ENCODE measurements at places on chromosomes 1 and 21.

GRCh38 chr1:117702654-117703053, 96.8 kb downstream of the TENT5C start:
- no peak for DNase-seq

- no peak for DNase-seq
These were observed 15.0 kb upstream of the SLC6A17 start for GRCh38 chr1:110135246-110135645.

DNA sequence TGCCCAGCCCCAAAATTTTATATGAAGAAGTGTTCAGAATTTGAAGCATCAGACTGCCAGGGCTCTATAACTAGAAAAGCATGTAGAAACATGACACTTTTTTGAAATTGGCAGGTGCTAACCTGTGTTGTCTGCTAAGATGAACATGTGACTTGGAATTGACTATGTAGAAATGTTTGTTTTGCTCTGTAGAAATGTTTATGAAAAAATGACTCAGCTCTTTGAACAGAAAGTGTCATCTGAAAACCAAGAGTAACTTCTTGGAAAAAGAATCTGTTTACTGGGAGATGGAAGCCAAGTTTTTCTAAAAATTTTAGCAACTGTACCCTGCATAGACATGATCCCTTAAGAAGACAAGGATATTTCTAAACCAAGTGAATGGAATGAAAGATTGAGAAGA, 59.2 kb downstream of the LHX9 start:
- no peak for DNase-seq

- DNase-seq, result no peak
These were observed 34.9 kb downstream of the TMCO4 start for GRCh38 chr1:19764848-19765247.

DNA sequence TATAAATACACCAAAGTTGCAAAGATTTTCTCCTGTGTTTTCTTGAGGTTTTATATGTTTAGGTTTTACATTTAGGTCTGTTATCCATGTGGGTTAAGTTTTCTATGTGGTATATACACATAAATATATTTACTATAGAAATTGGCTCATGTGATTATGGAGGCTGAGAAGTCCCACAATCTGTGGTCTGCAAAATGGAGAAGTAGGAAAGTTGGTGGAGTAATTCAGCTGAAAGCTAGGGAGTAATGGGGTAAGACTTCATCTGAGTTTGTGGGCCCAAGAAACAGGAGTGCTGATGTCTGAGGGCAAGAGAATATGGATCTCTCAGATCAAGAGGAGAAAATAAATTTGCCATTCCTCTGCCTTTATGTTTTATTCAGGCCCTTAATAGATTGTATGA, 146.0 kb downstream of the GPATCH2 start:
- DNase-seq, result no peak

DNA sequence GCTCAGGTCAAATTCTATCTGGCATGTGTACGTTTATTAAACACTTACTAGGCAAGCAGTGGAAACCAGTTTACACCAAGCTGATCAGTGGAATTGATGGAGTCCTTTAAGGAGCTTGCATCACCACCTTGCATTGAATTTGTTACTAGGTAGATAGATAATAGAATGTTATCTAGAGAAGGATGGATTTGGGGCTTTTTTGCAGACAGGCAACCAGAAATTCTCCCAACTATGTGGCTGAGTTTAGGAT, 44.9 kb downstream of the HHAT start:
- DNase-seq, result no peak

DNA sequence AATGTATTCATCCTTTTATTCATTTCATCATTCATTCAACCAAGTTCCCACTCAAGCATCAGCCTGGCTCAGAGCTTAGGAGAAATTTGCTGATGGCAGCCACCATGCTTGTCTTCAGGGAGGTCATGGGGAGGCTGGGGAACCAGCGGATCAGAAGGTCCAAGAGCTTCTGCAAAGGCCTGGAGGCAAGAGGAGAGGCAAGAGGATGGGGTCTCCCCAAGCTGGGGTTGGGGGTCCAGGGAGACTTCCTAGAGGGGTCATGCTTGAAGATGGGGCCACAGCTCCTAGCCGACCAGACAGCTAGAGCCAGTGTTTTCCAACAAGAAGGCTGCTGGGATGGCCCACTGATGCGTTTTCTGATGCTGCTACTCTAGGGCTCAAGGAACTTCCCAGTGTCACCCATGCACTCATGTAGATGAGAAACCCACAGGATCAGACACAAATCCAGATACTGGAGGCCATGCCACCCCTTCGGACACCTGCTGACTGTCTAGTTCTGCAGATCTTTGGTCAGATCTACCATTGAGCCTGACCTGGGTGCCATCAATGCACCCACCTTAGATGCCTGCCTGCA, 315.2 kb downstream of the AJAP1 start:
- no peak for DNase-seq

GRCh38 chr1:150561254-150561973, 12.2 kb downstream of the ADAMTSL4 start:
- peak; percentile 94 for DNase-seq

- peak; percentile 25 for DNase-seq
These were observed 35.5 kb downstream of the COLGALT2 start for GRCh38 chr1:184002071-184002470.

DNA sequence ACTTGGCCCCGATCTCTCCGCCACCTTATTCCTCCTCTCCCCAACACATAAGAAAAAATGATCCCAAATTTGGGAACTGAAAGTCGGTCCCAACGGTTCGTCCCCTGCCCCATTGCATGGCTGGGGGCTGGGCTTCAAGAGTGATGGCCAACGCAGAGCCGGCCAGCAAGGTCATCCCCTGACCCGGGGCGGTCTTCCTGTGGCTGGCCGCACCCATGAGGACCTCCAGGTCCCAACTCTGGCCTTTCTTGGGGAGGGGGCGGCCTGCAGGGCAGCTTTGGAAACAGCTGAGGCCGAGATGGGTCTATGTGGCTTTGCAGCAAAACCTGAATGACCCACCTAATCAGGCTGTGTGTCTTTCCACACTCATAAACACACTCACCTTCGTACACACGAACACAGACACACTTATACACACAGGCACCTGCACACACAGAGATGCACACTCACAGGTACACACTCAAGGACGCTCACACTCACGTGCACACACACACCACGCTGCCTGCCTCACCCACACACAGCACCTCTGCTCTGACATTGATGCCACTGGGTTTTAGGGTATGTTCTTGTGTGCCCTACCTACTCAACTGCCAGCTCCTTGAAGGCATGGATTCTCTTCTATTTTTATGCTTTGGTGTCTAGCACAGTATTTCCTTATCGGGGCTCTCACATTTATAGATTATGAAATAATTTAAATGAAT, 562 bp downstream of the DYNLT5 start:
- no peak for DNase-seq

DNA sequence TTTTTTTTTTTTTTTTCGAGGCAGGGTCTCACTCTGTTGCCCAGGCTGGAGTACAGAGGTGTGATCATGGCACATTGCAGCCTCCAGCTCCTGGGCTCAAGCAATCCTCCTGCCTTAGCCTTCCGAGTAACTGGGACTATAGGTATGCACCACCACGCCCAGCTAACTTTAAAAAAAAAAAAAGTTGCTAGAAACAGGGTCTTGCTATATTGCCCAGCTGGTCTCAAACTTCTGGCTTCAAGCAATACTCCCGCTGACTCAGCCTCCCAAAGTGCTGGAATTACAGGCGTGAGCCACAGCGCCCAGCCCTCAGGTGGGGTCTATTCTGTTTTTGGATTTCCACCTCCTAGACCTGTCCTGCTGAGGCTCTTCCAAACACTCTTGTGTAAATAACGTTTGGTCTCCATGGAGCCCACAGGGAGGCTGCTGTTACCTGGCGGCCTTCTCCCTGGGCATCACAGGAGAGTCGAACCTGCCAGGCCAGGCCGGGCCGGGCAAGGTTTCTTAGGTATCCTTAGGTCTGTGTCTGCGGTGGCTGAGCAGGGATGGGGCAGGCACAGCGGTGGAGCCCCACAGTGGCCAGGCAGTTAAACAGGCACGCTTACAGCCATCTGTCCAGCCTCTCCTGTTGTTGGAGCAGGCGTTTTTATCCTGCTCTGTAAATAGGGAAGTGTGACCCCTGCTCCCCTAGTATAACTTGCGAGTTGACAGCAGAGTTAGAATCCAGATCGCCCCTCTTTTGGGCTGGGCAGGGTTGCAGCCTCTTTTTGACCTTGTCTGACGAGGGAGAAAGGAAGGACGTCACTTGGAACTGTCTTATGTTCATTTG, 18.8 kb downstream of the PLEKHM2 start:
- DNase-seq, result peak; percentile 57

DNA sequence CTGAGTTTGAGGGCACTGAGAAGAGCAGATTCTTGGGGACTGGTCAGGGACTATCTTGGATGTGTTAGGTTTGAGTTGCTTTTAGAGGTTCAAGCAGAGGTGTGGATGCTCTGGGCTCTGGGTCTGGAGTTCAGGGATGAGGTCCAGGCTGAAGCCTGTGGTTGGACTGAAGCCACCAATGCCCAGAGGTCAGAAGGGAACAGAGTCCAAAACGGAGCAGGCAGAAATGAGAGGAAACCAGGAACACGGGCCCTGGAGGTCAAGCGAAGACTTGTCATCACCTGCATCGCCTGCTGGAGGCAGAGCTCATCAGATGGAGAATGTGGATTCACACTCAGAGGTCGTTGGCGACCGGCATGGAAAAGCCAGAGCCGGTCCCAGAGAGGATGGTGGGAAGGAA, 129.6 kb upstream of the TMEM51 start:
- DNase-seq, result no peak

GRCh38 chr1:1259951-1260600, 13.6 kb upstream of the C1QTNF12 start:
- DNase-seq, result no peak

DNA sequence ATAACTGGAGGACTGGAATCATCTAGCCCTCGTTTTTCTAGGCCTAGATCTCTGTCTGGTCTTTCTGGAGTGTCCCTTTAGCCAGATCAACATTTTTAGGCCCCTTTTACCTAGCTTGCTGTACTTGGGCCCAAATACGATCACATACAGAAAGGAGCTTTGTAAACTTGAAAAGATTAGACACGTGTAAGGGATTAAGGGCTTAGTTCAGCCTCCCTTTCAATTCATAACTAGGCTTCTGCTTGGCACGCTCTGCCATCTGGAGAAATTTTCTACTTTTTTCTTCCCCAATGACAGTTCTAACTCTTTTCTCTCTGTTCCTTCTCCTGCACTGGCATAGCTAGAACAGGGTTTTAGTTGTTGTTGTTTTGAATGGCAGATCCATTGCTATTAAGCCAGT, 153.3 kb upstream of the BEND5 start:
- no peak for DNase-seq

DNA sequence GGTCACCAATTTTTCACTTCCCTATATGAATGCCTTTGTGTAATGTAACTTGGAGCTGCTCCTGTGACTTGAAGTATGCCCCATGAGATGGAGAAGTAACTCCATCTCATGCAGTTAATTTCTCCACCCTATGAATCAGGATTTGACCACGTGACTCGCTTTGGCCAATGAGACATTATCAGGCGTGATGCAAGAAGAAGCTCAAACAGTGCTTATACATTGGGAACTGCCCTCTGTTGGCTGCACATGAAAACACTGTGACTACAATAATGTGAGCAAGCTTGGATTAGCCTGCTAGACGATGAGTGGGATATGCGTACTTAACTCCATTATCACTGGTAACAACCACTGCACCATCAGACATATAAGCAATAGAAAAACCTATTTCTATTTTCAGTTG, 684.4 kb downstream of the PLA2G4A start:
- DNase-seq, result no peak

- no peak for DNase-seq
These were observed 2.4 kb downstream of the DMRTA2 start for GRCh38 chr1:50420689-50421365.

- DNase-seq, result no peak
These were observed 430.4 kb upstream of the CHRM3 start for GRCh38 chr1:238955934-238956333.

DNA sequence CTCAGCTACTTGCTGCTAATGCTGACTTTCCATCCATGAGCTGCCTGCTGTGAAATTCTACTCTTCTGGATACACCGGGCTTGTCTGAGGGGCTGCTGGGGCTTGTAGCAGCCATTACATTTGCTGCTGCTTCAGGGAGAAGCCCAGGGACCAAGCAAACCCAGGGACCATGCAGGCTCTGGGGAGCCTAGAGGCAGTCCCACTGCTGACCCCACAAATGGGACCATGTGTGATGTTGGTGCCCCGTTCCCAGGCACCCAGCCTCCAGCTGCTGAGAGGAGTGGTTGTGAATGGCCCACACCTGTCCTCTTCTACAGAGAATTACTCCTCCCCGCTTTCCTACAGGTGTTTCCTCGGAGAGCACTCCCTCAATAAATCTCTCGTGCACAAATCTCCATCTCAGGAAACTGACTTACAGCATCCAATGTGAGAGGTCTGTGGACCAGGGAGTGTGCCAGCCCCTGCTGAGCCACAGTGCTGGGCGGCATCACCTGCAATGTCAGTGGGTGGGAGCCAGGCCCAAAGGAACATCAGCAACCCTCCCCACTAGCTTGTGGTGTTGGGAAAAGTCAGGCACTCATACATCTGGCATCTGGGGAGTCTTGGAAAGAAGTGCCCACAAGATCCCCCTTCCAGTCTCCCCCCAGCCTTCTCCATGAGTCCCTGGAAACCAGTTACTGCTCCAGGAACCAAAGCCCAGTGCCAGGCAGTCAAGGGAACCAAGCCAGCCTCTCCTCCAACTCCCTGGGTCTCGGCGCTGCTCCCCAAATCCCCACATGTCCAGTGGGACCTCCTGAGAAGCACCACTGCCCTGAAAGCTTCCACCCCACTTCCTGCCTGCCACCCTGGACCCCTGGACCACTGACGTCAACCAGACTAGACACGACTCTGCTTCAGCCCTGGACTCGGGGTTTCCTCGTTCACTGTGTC, 65.1 kb downstream of the TCP10L start:
- DNase-seq, result no peak

GRCh38 chr1:230043081-230043480, 24.0 kb upstream of the GALNT2 start:
- peak; percentile 8 for DNase-seq

GRCh38 chr1:65359888-65360287, 50.5 kb downstream of the DNAJC6 start:
- DNase-seq, result no peak
